ENCODE measurements at places on chromosomes 5 and 9.

- no peak for DNase-seq
Observed at GRCh38 chr9:122444041-122444733, 33.5 kb downstream of the OR1J1 start.

GRCh38 chr5:53815471-53815870 lies 255.0 kb downstream of the NDUFS4 start:
- no peak for DNase-seq

DNA sequence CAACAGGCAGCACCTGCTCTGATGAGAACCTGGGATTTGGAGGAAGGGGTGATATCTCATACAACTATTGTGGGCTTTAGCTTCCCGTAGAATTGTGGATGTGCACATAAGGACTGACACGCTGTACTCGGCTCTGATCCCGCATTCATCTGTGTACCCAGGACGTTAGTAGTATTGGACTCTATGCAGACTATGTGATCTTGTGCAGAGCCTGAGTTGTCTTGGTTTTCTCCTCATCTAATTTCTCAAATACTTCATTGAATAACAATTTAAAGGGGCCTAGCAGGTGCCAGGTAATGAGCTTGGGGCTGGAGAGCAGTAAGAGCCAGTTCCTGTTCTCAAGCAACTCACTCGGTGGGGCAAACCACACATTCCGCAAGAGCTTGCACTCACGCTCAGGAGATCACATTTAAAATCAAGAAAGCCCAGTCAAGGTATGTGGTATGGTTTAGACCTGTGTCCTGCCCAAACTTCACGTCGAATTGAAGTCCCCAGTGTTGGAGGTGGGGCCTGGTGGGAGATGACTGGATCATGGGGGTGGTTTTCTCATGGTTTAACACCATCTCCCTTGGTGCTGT lies 14.8 kb downstream of the C5orf15 start:
- no peak for DNase-seq

DNA sequence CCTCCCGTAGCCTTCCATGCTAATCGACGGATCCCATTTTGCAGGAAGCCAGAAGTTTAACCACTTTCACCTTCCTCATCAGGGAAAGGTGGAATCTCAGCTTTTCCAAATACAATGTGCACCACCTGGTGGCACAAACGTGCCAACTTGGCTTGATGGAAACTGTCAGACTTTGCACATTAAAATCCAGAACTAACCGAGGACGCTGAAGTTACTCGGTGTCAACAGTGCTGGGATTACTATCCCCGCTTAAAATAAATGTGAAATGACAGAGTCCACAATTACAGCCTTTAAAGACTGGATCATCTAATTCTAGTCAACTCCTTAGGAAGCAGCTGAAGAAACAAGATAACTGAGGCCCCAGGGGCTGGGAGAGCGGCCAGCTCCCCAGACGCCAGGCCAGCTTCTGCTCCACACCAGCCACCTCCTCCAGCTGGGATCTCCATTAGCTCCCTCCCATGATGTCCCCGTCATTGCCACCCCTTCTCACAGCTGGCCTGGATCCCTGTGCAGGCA lies 50.1 kb upstream of the RETREG1 start:
- no peak for DNase-seq

GRCh38 chr9:124879226-124879625 lies 17.3 kb downstream of the ARPC5L start:
- no peak for DNase-seq

GRCh38 chr9:78691542-78691941 lies 394.6 kb downstream of the PSAT1 start:
- DNase-seq = no peak

DNA sequence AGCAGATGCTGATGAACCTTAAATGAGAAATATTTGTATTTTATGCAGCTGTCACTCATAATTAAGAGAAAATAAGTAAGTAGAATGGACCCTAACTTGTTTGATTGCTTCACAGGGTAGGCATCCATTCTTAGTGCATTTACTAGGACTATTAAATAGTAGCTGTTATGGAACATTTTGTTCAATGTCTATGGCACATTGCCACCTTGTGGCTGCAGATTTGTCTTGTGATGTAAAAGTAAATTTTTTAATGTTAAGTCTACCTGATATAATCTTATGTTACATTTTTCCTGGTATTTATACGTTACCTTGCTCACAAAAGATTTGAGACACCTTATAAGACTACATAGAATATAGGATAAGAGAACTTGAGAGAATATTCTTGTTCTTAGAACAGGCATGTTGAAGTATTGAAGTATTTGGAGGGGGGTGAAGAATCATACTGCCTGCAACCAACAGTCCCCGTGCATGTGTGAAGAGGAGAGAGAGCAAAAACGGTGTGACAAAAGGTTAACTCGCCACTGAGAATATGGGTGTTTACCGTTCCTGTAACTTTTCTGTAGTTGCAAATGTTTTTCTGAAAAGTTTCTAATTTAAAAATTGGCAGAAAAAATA lies 161.1 kb downstream of the MAST4 start:
- DNase-seq = no peak

DNA sequence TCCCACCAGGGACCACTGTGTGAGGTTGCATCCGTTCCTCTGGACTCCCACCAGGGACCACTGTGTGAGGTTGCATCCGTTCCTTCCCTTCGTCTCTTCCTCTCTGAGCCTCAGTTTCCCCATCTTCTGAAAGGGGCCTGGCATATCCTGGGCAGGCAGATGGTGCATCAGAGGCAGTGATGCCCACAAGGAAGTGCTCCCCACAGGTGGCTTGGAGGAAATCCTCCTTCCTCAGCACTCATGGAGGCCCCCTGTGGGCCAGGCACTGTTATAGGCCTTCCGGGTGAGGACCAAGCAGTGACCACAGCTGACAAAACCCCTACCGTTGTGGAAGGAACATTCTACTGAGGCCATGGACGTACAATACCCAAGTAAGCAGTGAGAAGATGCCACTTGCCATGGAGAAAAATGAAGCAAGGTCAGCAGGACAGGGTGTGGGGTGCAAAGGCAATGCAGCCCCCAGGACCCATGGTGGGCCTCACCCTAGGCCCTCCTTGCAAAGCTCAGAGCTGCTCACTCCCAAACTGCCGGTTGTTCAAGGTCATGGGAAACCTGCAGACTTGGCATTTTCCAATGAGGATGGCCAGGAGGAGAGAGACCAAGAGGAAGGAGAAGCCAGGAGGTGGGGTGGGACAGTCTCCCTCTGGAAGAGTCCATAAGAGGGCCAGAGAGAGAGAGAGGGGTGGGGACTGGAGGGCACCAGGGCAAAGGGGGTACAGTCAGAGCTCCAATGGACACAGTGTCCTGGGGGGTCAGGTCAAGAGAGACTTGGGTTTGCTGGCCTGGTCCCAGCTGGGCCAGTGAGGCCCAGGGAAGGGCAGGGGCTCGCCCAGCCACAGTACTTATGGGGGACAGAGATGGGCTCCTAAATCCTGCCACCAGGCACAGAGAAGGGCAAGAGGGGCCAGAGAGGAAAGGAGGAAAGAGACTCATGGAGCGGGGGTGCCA lies 51.1 kb downstream of the C9orf50 start:
- no peak for DNase-seq

DNA sequence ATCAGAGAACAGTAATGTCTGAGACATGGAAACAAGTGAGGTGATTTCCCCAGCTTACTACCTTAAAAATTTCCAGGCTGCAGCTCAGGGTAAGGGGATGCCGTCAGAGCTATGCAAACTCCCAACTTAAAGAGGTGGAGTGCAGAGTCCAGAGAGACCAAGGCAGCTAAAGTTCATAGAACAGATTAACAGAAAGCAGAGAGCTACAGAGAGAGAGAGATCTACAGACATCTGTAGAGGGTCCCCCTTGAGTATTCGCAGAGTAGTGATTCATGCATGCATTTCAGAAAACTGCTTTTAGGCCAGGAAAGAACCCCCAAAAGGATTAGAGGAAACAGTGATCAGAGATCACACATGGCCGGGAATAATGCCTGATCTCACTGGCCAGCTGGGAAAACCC lies 306.2 kb upstream of the PUM3 start:
- no peak for DNase-seq

DNA sequence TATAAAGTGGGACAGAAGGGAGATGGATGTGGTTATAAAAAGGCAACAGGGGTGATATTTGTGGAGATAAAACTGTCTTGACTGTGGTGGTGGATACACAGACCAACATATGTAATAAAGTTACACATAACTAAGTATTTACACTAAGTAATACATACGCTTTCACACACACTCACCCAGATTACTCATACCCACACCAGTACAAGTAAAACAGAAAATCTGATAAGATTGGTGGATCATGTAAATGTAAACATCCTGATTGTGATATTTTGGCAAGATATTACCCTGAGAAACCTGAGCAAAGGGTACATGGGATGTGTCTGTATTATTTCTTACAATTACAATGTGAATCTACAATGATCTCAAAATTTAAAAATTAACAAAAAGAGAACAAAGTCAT lies 53.3 kb upstream of the SLIT3 start:
- no peak for DNase-seq

- no peak for DNase-seq
Observed at GRCh38 chr5:59917121-59917520, 23.6 kb upstream of the PDE4D start.
